Activated CD4-positive, alpha-beta T cell treated with anti-CD3 and anti-CD28 coated beads, Interleukin-2, amount 50 U/mL, for 1 hour (primary cell): ENCODE measurements at places on chromosomes 2 and 18.

GRCh38 chr2:230134496-230135129, 65.9 kb upstream of the SLC16A14 start:
- DNase-seq = no peak

DNA sequence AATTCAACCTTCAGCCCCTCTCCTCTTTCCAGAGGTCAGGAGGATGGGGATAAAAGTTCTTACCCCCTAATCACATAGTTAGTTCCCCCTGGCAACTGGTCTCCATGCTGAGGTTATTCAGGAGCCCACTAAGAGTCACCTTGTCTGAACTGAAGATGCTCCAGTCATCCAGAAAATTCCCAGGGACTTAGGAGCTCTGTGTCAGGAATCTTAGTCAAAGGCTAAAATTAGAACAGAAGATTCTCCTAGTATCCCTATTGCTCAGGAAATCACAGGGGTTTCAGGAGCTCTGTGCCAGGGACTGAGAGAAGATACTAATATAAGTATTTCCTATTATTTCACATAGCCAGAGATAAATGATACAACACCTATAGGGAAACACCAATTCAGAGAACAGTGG, 37.3 kb upstream of the LONRF2 start:
- no peak for DNase-seq

DNA sequence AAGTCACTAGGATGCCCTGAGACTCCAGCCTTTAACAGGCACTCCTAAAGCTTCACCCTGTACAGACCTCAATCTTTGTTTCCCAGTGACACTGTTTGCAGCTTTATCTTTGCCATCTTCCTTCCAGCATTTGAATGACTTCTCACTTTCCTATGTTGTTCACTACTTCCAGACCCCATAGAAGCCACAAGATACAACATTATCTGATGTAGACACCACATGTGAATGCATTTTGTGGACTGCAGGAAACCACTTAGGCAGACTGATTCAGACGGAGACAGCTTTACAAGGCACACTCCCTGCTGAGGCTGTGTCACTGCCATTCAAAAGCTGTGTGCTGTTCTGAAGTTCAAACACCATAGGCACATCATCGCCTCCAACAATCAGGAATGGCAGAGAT, 67.3 kb upstream of the SPATS2L start:
- DNase-seq = no peak

GRCh38 chr2:168614172-168615018, 158.3 kb downstream of the CERS6 start:
- DNase-seq = no peak

DNA sequence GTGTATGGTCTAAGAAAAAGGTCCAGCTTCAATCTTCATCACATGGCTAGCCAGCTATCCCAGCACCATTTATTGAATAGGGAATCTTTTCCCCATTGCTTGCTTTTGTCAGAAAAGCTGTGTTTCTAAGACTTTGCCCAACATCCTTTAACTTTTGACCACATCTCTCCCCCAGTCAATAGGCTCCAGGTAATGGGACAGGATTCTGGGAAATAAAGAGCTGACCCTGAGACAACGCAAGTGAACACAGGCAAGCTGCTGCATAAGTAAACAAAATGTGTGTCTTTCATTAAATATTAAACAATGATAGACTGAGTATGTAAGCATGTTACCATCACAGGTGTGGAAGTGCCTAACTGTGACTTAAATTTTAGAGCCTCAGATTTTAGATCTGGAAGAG, 23.0 kb downstream of the FAM110C start:
- DNase-seq = no peak

DNA sequence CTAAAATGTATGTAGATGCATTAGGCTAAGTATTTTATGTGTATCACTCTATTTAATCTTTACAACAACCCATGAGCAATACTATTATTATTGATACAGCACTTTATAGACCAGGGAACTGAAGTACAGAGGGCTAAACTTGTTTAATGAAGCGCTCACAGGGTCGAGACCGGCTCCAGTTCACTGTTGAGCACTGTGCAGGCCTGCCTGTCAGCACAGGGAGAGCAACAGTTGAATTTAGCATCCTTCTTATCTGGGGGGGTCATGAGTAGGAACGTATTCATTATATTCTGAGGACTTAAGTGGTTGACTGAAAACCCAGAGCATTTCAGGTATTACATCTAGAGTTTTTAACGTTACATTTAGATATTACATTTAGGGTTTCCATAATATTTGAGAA, 120.1 kb downstream of the PLCL1 start:
- DNase-seq = no peak

- DNase-seq = no peak
Measured at GRCh38 chr2:135798762-135799161, 38.2 kb downstream of the LCT start.

DNA sequence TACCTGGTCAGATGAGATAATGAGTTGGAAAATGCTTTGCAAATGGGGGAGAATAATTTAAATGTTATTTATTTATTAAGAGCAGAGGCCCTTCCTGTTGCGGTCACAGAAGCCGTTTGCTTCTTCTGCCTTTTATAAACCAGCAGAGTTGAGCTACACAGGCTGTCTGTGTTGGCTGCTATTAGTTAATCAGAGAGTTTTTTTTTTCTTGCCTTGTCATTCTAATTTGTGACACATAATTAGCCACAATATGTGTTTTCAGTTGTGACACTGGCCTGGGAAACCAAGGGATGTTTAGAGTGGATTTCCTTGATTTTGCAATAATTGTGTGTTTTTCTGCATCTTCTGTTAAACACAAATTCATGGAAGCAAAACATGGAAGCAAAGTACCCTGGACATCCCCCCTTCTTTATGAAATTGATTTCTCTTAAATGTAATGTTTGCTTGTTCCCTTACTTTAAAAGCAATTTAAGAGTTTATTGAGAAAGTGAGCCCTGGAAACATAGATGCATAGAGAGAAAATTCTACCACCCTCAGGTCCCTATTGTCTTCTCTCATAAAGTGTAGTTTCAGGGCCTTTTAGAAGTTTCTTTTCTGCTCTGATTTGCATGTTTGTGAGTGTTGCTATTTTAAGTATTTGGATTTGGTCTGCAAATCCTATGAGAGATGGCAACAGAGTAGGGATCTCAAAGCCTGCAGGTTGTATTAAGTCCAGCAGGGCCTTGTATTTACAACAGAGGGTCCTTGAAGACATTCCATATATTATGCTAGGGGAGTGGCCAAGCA, 22.8 kb upstream of the IL37 start:
- no peak for DNase-seq

GRCh38 chr2:237165405-237166276, 80.0 kb downstream of the COPS8 start:
- no peak for DNase-seq

DNA sequence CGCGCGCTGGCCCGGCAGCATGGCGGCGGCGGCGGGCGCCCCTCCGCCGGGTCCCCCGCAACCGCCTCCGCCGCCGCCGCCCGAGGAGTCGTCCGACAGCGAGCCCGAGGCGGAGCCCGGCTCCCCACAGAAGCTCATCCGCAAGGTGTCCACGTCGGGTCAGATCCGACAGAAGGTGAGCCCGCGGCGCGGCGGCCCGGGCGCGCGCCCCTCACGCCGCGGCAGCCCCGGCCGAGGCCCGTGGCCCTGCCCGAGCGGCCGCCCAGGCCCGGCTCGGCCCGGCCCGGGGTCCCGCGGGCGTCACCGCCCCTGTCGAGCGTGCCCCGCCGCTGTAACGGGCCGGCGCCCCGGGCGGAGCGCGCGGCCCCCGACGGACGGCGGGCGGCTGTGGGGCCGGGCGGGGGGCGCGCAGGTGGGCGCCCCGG, 218 bp downstream of the DGKD start:
- no peak for DNase-seq

DNA sequence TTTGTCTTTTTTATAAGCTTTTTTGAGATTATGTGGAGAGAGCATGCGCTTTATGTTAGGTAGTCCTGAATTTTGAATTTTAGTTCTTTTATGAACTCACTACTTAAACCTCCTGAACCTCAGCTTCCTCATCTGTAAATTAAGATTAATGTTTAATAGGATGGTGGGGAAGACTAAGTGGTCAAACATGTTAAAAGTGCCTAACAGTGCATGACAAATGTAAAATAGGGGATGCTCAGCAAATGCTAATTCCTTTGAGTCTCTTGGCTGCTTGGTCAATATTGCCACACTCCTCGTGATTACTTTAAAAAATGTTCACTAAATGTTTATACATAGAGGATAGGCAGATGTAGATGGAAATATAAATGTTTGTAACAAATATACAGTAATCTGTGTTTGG, 6.8 kb downstream of the BIRC6 start:
- no peak for DNase-seq

DNA sequence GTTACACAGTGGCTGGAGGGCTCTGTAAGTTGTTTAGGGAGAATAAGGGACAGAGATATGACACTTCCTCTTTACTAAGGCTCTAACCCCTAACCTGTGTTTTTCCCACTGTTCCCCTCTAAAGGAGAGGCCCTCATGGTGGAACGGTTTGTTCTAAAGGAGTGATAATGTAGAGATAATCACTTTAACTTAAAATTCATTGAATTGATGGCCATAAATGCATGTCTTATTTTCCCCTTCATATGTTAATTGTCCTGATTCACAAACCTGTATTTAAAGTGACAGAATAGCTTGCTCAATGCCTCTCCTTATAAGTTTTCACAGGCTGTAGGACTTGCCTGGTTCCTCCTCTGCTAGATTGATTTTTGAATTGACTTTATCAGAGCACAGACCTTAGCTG, at the start of gene SERPINB12:
Gene SERPINB12 (plus strand): TSS at position 301 of the 400 bp plus-strand sequence. CDS start 13,791 bp downstream, outside the sequence.
- DNase-seq = no peak

- DNase-seq = peak; percentile 26
Measured at GRCh38 chr2:126761981-126762878, 106.3 kb downstream of the GYPC start.

GRCh38 chr2:176473177-176473576, 203.9 kb downstream of the MTX2 start:
- no peak for DNase-seq

DNA sequence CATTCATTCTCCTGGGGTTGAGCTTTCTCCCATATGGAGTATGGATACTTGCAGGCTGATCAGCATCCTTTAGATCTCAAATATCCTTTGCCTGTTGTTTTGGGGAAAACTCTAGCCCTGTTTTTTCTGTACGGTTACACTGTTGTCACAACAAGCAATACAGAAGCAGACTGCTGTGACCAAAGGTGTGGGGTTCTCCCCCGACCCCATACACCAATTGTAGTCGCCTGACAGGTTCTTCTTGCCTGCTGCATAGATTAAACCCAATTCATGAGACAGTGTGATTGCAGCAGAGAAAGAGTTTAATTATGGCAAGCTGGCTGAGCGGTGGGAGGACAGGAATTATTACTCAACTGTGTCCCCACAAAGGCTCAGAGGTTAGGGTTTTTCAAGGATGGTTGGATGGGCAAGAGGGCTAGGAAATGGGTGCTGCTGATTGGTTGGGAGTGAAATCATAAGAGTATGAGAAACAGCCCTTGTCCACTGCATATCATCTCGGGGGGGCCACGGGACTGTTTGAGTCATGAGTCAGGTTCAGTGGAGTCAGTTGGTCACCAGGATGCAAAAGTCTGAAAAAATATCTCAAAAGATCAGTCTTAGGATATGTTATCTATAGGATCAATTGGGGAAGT, 40.6 kb downstream of the ITGB1BP1 start:
- no peak for DNase-seq

- DNase-seq = no peak
Measured at GRCh38 chr2:190311893-190312634, 7.6 kb downstream of the HIBCH start.

DNA sequence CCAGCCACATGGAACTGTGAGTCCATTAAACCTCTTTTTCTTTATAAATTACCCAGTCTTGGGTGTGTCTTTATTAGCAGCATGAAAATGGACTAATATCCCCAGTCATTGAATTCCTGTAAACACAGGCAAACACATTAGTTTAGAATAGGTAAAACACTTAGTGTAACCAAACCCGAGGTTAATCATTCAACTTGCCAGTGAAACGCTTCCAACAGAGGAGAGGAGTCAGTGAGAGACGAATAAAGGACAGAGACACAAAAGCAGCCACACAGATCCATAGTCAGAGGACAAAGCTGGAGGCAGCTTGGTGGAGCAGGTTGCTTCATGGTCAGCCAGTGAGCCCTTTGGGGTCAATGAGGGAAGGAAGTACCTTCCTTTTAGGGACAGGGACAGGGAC, 348.1 kb downstream of the TGIF1 start:
- no peak for DNase-seq

GRCh38 chr2:113028112-113028511, 22.9 kb downstream of the IL36A start:
- DNase-seq = no peak

- no peak for DNase-seq
Measured at GRCh38 chr2:217742841-217743240, 260.0 kb downstream of the TNS1 start.

- DNase-seq = no peak
Measured at GRCh38 chr2:37500031-37500430, 155.6 kb downstream of the QPCT start.

DNA sequence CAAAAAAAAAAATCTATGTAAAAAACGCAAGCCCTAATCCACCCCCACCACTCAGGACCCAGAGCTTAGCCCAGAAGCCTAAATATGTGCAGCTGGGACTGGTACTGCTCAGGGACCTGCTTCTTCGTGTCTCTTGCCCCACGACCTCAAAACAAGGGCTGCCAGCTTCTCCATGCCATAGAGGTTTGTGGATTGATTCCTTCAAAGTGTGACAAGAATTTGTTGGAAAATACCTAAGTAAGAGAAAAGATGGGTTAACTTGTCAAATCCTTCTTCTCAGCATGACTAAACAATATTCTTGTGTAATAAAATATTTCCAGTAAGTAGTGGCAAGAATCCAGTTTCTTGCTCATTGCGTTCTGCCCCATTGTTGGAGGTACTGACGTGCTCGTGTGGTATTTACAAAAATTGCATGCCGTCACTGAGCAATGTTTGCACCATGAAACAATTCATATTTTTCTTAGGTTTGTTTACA, 825 bp upstream of the SCYGR1 start:
- DNase-seq = no peak

- no peak for DNase-seq
Measured at GRCh38 chr18:77061946-77062517, 70.6 kb downstream of the MBP start.

DNA sequence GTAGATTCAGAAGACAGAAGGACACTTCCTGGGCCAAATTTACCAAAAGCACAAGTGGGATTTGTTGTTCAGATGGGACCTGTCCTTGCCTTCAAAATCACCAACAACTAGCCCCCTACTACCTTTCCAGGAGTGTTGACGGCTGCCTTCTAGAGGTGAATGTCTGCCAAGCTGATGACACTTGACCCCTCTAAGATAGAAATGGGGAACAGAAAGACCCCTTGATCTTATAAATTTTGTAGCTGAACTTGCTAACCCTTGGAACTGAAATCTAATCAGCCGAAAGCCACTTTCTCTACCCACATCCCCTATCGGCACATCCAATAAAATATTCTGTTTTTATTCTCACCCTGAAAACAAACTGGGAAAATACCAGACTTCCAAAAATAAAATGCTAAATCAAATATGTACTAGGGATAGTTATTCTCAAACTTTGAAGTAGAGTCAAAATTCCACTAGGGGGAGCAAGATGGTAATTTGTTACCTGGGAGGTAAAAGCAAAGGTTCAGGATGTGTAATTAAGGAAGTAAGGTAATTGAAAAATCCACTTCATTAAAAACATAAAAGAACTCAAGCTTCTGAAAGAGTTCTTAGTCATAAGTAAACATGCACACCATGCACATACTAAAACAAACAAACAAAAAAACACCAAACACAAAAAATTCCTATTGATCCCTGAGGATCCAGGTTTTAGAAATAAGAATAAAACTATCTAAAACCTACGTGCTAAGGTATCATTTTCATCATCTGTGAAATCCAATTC, 119.2 kb downstream of the ANKRD44 start:
- no peak for DNase-seq
